Epithelial cell of proximal tubule (primary cell): ENCODE measurements at places on chromosomes 1 and 21. TPM values are rescaled to one million over a fixed set of nuclear protein-coding genes. Genes with fewer than 3 reads are reported as not detected.

SLC6A9 gene
- 1.3 and 4.1 TPM in 2 replicates for total RNA-seq

- DNase-seq: no peak
Observed at GRCh38 chr1:159866905-159867663, 4.6 kb upstream of the VSIG8 start.

DNA sequence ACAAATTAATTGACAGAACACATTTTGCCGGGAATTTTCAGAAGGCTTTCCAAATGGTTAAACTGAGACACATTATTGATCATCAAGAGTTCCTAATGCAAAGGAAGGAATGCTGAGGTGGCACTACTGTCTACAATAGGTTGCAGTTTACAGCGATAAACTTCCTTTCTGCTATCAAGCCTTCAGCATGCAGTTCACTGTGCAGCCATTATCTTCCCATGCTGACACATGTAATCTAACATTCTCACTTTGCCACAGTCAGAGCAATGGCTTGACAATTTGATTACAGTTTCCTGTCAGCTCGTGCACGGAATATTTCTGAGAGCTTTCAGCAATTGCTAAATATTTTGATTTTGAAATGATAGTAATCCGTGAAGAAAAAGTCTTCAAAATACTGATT is 166.9 kb upstream of the PRMT6 start:
- no peak for DNase-seq

LCE6A gene
- not detected in 2 replicates for total RNA-seq
